ENCODE measurements at places on chromosomes 4 and X. TPM values are rescaled to one million over a fixed set of nuclear protein-coding genes. Genes with fewer than 3 reads are reported as not detected.

GRCh38 chrX:87338510-87338909, 179.1 kb upstream of the KLHL4 start:
- DNase-seq: no peak

- DNase-seq: peak; percentile 10
Observed at GRCh38 chr4:30767147-30767845, 47.1 kb downstream of the PCDH7 start.

DNA sequence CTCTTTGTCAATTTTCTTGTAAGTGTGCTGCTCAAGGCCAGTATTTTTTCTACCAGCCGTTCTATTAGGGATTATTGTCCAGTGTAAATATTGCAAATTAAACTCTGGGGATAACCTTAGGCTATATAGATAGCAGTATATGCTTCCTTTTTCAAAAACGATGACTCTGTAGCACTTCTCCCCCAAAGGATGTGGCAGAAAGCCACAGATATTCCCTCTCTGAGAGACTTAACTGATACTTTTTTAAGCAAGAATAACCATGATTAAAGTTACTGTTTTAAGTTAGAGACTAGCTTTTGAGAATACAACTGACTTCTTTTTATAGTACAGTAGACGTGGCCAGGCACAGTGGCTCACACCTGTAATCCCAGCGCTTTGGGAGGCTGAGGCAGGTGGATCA, 130.0 kb downstream of the FHIP1A start:
- no peak for DNase-seq

GRCh38 chrX:151713849-151714248, 2.0 kb upstream of the FATE1 start:
- DNase-seq: no peak

GRCh38 chr4:73127839-73128453, 58.4 kb upstream of the COX18 start:
- DNase-seq: no peak

DNA sequence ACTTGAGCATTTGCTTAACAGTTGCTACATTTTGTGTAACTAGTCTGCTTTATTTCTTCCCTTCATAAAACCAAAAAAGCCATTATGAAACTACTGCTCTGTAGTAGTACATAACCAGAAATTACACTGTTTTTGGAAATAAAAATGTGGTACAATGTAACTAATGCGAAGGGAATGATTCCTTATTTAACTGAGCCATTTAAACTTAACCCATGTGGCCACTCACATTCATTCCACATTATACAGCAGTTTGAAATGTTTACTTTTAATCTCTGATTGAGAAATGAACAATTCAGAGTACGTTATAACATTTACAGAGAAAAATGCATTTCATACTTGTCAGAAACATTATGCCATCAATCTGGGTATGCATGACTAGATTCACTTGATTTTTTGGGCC, 94.2 kb downstream of the NYX start:
- no peak for DNase-seq

AMER1 gene
- 4.7 TPM for total RNA-seq

GK2 gene
- total RNA-seq: not detected

GRCh38 chr4:88659055-88659889, 38.4 kb downstream of the NAP1L5 start:
- DNase-seq: peak; percentile 23

TAF9B gene
- total RNA-seq: 22.4 TPM

DNA sequence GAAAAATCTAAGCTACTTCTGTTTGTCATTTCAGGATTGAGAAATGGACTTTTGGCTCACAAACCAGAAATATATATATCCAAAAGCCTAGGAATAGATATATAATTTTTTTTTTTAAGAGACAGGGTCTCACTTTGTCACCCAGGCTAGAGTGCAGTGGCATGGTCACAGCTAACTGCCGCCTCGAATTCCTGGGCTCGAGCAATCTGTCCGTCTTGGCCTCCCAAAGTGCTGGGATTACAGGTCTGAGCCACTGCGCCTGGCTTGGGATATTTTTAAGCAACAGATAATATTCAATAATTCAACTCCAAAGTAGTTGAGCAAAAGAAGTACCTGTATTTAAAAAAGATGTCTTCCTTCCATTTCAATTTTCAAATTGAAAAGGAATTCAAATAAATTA, 112.5 kb downstream of the C4orf51 start:
- no peak for DNase-seq

FRMD7 gene
- 0.10 TPM for total RNA-seq
